ENCODE measurements at places on chromosomes 6 and 20.

DNA sequence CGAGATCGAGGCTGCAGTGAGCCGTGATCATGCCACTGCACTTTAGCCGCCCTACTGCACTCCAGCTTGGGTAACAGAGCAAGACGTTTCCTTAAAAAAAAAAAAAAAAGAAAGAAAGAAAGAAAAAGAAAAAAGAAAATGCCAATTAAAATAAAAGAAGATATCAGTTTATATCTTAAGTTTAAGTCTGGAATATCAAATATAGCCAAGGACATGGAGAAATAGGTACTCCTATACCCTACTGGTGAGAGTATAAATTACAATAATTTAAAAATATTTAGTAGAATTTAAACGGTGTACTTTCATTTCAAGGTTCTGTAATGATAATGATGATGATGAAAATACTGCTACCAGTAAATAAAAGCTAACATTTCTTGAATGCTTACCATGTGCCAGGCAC lies 3.8 kb upstream of the TRIM31 start:
- DNase-seq: no peak

GRCh38 chr6:68313911-68314310 lies 321.2 kb upstream of the ADGRB3 start:
- DNase-seq: no peak

DNA sequence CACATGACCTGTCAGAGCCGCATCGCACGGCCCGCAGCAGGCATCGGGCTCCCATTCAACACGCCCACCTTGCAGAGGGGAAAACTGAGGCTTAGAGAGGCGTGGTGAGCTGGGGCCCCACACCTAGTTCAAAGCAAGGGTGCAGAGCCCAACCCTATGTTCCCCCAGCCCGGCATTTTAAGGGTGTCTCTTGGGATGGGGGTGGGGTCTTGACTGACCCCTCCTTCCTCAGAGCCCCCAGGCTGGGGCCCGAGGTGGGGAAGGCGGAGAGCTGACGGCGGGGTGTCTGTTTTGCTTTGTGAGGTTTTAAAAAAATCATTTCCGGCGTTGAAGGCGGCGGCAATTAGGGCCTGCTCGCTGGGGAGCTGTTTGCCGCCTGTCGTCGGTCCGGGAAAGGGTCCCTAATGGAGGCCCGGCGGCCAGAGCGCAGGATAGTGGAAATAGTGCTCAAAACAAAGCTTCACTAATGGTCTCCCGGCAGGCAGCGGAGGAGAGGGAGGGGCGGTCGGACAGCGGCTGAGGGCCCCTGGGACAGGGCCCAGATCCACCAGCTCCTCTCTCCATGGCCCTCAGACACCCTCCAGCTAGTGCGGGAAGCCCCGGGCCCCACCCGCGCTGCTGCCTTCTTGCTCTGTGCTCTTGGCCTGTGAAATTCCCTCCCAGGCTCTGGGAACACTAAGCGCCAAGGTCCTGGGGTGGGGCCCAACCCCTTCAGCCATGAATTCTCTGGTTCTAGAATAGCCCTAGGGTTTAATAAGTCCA lies 11.9 kb downstream of the VSTM2L start:
- DNase-seq: peak; percentile 81

- no peak for DNase-seq
These were observed 108.9 kb downstream of the VEGFA start for GRCh38 chr6:43878823-43879495.

GRCh38 chr6:7644417-7644816 lies 54.4 kb downstream of the SNRNP48 start:
- no peak for DNase-seq

GRCh38 chr20:22984606-22985005 lies 50.5 kb upstream of the SSTR4 start:
- DNase-seq: no peak

- DNase-seq: no peak
These were observed 133.6 kb downstream of the MTHFD1L start for GRCh38 chr6:150999107-150999506.

DNA sequence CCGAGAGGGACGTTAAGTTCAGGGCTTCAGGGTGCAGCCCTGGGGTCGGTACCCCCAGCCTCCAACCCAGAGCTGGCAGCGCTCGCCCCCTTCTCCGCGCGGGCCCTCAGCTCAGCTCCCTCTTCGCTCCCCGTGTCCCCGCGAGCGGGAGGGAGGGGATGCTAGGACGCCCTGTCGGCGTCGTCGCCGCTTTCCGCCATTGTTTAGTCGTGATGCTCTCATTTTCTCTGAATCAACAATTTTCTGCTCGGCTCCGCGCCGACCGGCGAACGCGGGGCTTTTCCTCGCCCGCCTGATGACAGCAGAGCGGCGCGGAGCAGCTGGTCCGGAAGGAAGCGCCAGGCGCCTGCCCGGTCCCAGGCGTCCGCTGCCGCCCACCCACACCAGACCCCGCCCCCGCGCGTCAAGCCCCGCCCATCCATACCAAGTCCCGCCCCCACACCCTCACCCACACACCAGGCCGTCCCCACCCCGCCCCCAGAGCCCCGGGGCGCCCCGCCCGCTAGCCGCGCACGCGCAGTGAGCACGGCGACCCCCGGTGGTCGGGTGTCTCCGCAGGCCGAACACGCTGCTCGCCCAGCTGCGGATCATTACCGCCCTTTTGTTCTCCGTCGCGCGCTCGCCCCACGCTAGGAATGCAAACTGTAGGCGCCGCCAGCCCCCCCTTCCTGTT lies 50.1 kb upstream of the SLC32A1 start:
- peak; percentile 96 for DNase-seq

GRCh38 chr6:25630508-25631278 lies 21.3 kb upstream of the SCGN start:
- no peak for DNase-seq

- peak; percentile 58 for DNase-seq
These were observed 19.5 kb downstream of the SDCBP2 start for GRCh38 chr20:1309439-1309847.

DNA sequence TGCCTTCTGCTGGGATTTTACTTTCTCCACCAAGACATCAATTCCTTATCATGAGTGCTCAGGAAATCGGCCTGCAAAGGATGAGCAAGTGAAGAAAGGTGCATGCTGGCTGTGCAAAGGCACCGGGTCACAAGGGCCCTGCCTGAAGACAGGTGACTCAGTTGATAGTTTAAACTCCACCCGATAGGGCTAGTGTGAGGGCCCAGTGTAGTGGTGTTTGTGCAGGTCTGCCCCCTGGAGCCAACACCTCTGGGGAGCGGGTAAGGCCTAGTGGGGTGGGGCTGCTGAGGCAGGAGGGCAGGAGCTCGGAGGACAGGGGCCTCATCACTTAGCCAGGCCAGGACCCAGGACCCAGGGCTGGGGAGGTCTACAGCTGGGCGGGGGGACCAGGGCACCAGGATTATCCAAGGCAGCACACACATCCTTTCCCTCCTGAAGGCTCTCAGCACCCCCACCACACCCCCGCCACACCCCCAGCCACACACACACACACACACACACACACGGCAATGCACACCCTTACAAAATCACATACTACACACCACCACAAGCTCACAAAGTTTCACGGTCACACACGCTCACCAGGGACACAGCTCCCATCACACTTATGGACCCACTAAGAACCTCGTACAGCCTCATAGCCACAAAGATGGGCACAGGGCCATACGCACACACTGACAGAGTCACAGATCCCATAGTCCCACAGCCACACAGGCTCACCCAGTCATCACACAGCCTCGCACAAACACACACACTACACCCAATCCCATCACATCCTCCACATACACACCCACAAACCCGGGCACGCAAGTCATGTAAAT lies 75.4 kb downstream of the GRM4 start:
- DNase-seq: no peak

DNA sequence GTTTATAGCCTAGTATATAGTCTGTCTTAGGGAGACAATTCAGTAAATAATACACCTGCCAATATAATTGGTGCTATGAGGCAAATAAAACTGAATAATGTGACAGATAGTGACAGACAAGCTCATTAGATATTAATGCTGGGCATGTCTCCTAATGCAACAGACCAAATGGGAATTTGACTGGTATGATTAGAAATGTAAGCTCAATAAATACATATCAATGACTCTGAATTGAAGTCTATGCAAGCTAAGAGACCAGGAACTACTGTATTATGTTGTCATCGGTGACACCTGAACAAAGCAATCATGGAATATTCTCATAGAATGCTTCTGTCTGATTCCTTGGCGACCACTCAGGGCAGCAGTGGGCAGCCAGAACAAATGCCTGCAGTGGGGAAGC lies 2.5 kb upstream of the SNX3 start:
- DNase-seq: no peak

GRCh38 chr6:154893917-154894316 lies 101.2 kb upstream of the TIAM2 start:
- DNase-seq: no peak

DNA sequence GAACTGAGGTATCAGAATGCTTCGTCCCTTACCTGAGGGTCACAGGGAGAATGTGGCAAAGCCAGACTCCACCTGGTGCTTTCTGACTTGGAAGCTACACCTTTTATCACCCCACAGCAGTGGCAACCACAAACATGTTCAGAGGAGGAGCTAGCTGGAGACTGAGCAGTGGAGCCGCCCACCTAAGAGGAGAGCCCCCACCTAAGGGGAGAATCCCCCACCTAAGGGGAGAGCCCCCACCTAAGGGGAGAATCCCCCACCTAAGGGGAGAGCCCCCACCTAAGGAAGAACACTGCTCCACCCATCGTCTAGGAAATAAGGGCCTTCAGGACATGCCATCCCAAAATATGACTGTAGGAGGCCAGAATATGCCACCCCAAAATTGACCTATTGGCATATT lies 4.0 kb downstream of the SLC52A3 start:
- DNase-seq: no peak

- DNase-seq: no peak
These were observed 59.1 kb upstream of the RNF144B start for GRCh38 chr6:18328070-18328469.

DNA sequence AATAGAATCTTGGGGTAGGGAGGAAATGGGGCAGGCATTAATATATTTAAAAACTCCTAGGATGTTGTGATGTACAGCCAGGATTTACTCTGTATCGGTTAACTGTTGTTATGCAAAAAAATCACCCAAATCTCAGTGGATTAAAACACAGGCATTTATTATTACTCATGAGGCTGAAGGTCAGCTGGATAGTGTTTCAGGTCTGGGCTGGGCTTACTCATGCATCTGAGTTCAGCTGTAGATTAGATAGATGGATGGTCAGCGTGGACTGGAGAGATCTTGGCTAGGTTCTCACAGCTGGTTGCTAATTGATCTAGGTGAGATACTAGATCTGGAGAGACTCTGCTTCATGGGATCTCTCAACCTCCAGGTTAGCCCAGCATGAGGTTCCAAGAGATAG lies 131.4 kb downstream of the BTBD3 start:
- DNase-seq: no peak

- DNase-seq: peak; percentile 26
These were observed 54.8 kb upstream of the MBOAT1 start for GRCh38 chr6:20266851-20267608.

- no peak for DNase-seq
These were observed 781.0 kb upstream of the ADGRB3 start for GRCh38 chr6:67854098-67854497.

GRCh38 chr6:95578106-95578410 lies 723 bp downstream of the MANEA start:
- no peak for DNase-seq

DNA sequence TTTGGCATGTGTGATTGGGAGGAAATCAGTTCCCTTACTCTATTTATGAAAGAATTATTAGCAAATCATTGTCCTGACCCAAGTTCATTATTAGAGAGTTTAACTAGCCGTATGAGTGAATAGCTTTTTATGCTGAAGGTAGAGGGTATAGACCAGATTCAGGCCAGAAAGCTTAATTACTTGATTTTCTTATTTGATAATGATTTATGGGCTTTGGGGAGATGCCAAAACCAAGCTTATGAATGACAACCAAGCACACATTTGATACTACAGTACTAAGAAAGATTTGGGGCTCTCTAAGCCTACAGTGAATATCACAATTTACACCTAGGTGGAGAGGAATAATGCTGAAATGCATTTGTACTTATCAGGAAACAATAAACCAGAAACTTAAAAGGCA lies 193.2 kb downstream of the ARHGAP18 start:
- no peak for DNase-seq

All from iPS-NIHi11 (cell line).